PC-3 (cell line): ENCODE measurements at places on chromosomes 6 and 20.

- no peaks in the 10 kb centered on the region for H3K36me3 ChIP-seq
- no peak for DNase-seq
- H3K4me1 ChIP-seq: no peaks in the 10 kb centered on the region
- H3K27ac ChIP-seq: no peak overlapping the region
- H3K4me3 ChIP-seq: no peak overlapping the region
Measured at GRCh38 chr20:57559658-57560553, 1.0 kb upstream of the PCK1 start.

- no peaks in the 10 kb centered on the region for H3K36me3 ChIP-seq
- peaks cover 18% of the 10 kb centered on the region for H3K4me1 ChIP-seq
- H3K27me3 ChIP-seq: no peaks in the 10 kb centered on the region
- DNase-seq: peak; percentile 80
- H3K27ac ChIP-seq: no peak overlapping the region
Measured at GRCh38 chr6:54801669-54802068, 44.9 kb upstream of the FAM83B start.

DNA sequence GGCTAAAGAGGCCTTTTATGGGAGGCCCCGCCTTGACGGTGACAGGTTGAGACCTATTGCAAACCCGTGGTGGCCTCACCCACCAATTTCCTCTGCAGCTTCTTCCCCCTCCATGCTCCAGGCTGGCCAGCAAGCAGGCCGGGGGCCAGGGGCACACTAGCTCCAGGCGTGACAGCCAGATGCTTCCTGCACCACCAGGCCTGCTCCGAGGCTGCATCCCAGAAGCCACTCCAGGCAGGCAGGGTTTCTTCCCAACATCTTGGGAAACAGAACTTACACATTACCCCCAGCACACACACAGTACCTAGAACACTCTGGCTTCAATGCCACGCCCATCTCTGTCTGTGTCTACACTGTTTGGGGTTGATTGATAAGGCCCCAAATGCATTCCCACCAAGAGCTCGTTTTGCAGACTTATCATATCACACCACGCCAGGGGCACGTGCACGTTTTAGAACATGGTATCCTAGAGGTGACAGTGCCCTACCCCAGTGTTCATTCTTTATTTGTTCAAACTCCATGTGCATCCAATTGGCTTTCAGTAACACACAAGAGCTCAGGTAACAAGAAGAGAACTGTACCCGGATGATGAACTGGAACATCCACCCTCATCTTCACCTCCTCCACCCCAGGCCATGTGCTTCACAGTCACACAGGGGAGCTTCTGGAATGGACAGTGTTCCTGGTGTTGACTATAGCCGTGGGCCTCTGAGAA is 221.4 kb upstream of the RREB1 start:
- no peak for DNase-seq
- no peaks in the 10 kb centered on the region for H3K27me3 ChIP-seq
- no peaks in the 10 kb centered on the region; the same call in 1 of the 2 replicates for H3K4me1 ChIP-seq

DNA sequence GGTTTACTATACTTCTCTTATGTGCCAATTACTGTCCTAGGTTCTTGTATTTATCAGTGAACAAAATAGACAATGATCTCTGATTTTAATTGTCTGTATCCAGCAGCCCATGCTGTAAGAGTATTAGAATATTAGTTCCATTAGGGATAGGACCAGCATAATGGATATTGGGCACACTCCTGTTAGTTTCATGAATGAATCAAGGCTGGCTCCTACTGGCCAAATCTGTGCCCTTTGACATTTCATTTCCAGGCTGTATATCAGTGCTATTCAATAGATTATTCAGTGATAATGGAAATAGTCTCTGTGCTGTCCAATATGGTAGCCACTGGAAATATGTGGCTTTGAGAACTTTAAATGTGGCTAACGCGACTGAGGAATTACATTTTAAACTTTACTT is 1007.9 kb upstream of the FLRT3 start:
- no peaks in the 10 kb centered on the region for H3K27me3 ChIP-seq
- H3K4me3 ChIP-seq: no peak overlapping the region
- no peak overlapping the region for H3K27ac ChIP-seq
- no peaks in the 10 kb centered on the region for H3K36me3 ChIP-seq

GRCh38 chr6:160315310-160315709 is 32.9 kb upstream of the SLC22A3 start:
- peak; percentile 35 for DNase-seq
- H3K4me1 ChIP-seq: no peaks in the 10 kb centered on the region
- no peaks in the 10 kb centered on the region for H3K36me3 ChIP-seq
- no peaks in the 10 kb centered on the region for H3K27me3 ChIP-seq
- H3K4me3 ChIP-seq: no peak overlapping the region
- no peak overlapping the region for H3K27ac ChIP-seq

GRCh38 chr6:80006541-80006940 is 2.1 kb downstream of the TTK start:
- H3K4me3 ChIP-seq: peak overlapping the region; percentile 90
- peaks cover 19% of the 10 kb centered on the region for H3K4me1 ChIP-seq
- H3K27ac ChIP-seq: no peak overlapping the region
- H3K27me3 ChIP-seq: no peaks in the 10 kb centered on the region
- peaks cover 28% of the 10 kb centered on the region for H3K36me3 ChIP-seq

GRCh38 chr6:147551976-147552375 is 43.5 kb downstream of the SAMD5 start:
- H3K27me3 ChIP-seq: no peaks in the 10 kb centered on the region
- no peaks in the 10 kb centered on the region for H3K4me1 ChIP-seq
- DNase-seq: no peak
- H3K36me3 ChIP-seq: no peaks in the 10 kb centered on the region
- no peak overlapping the region for H3K27ac ChIP-seq

DNA sequence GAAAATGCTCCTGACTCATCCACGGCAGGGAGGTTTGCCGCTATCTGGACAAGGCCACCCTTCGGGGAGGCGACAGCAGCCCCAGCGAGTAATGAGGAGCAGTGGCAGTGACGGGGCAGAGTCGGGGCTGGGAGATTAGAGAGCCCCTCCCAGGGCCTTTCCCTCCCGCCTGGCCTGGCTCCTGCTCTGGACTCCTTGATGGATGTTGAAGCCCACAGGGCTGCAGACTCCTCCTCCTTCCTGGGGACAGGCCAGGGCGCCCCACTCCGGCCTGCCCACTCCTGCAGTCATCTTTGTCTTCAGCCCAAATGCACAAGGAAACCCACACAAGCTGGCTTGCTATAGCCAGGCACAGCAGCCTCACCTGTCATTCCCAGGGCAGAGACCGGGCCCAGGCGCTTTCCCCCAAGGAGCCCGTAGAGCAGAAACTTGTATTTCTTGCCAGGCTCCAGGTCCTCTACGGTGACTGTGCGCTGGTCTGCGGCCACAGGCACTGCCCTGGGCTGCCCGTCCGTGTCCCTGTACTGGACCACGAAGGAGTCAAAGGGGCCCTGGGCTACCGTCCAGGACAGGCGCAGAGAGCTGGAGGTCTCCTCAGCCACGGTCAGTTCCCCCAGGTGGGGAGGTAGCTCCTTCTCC is 7.7 kb downstream of the CYP21A2 start:
- peaks cover 20% of the 10 kb centered on the region for H3K4me1 ChIP-seq
- no peaks in the 10 kb centered on the region for H3K36me3 ChIP-seq
- H3K27ac ChIP-seq: peak overlapping the region; percentile 49; the same call in 1 of the 2 replicates
- DNase-seq: no peak
- no peaks in the 10 kb centered on the region for H3K27me3 ChIP-seq

DNA sequence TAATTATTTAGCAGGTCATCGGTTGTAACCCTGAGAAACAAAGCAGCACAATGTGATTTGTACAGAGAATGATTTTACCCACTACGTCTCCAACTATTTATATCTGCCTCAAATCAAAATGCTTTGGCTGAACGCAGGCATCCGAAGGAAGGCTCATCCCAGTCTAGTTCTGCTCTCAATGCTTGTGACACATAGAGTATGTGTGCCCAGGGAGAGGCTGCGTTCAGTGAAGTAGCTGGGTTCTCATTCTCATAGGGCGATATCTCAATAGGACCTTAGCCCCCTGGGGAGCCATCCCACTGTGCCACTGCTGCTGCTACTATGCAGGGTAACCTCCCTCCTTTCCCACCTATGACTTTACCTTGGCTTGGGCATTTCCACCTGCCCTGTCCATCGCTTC is 407 bp downstream of the GABRR2 start:
- H3K4me3 ChIP-seq: no peak overlapping the region
- no peaks in the 10 kb centered on the region for H3K36me3 ChIP-seq
- peaks cover 28% of the 10 kb centered on the region for H3K4me1 ChIP-seq
- no peak for DNase-seq
- no peak overlapping the region for H3K27ac ChIP-seq

- no peaks in the 10 kb centered on the region for H3K4me1 ChIP-seq
- H3K36me3 ChIP-seq: peaks cover 15% of the 10 kb centered on the region; the same call in 1 of the 2 replicates
- H3K4me3 ChIP-seq: no peak overlapping the region
- no peaks in the 10 kb centered on the region for H3K27me3 ChIP-seq
Measured at GRCh38 chr20:62009869-62010445, 55.7 kb downstream of the TAF4 start.

GRCh38 chr6:104682722-104683643 is 176.7 kb downstream of the HACE1 start:
- H3K27ac ChIP-seq: no peak overlapping the region
- H3K4me3 ChIP-seq: no peak overlapping the region
- H3K27me3 ChIP-seq: no peaks in the 10 kb centered on the region
- 0 out of 2 replicates have a peak, but pooled peaks cover 3% of the 10 kb centered on the region for H3K4me1 ChIP-seq
- peak; percentile 72 for DNase-seq

GRCh38 chr20:39152126-39152525 is 190.0 kb downstream of the DHX35 start:
- H3K36me3 ChIP-seq: no peaks in the 10 kb centered on the region
- no peaks in the 10 kb centered on the region for H3K4me1 ChIP-seq
- H3K27me3 ChIP-seq: peaks cover 23% of the 10 kb centered on the region
- peak; percentile 45 for DNase-seq
- no peak overlapping the region for H3K27ac ChIP-seq
- no peak overlapping the region for H3K4me3 ChIP-seq

GRCh38 chr20:32490942-32491763 is 94.0 kb downstream of the NOL4L start:
- no peaks in the 10 kb centered on the region for H3K27me3 ChIP-seq
- H3K36me3 ChIP-seq: no peaks in the 10 kb centered on the region

GRCh38 chr6:90190131-90190530 is 106.5 kb downstream of the BACH2 start:
- no peaks in the 10 kb centered on the region for H3K27me3 ChIP-seq
- DNase-seq: no peak
- H3K4me1 ChIP-seq: peaks cover 9% of the 10 kb centered on the region; the same call in 1 of the 2 replicates
- H3K27ac ChIP-seq: no peak overlapping the region
- no peak overlapping the region for H3K4me3 ChIP-seq

- H3K27me3 ChIP-seq: no peaks in the 10 kb centered on the region
- H3K27ac ChIP-seq: no peak overlapping the region
- no peak for DNase-seq
- H3K4me3 ChIP-seq: no peak overlapping the region
Measured at GRCh38 chr6:69202768-69203167, 567.7 kb downstream of the ADGRB3 start.

DNA sequence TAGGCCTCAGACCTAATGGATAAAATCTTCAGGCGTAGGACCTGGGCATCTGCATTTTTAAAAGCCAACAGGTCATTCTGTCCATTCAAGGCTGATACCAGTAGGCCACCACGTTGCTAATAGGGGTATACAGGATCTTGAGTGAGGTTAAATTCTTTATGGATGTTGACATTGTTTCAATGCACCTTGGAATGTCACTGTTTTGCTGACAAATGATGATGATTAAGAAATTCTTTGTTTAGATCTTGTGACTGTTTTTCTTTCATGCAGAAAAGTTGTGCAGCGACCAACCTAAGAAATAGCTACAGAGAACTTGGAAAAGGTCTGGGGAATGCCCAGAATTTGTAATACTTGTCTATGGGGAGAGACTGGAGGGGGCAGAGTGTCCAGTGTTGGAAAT is 101.1 kb upstream of the CLDN20 start:
- peak; percentile 43 for DNase-seq
- peaks cover 21% of the 10 kb centered on the region for H3K4me1 ChIP-seq
- H3K27me3 ChIP-seq: no peaks in the 10 kb centered on the region

DNA sequence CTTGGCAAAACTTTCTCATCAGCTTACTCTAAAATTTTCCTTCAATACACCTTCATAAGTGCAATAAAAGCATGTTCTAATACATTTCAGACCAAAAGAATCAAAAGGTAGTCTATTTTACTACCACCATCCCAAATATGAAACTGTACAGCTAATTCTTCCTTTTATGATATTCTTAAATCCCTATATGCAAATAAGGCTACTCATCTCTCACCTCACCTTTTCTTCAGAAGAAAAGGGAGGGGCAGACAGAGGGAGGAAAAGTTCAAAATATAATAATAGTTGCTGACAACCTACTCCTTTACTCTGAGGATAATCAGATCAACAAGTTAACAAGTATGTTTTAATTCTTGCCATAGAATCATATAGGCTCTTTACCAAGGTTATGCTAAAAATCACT is 7.4 kb downstream of the C6orf120 start:
- H3K4me1 ChIP-seq: peaks cover 11% of the 10 kb centered on the region
- H3K4me3 ChIP-seq: no peak overlapping the region
- H3K36me3 ChIP-seq: no peaks in the 10 kb centered on the region; the same call in 1 of the 2 replicates
- H3K27me3 ChIP-seq: no peaks in the 10 kb centered on the region
- no peak for DNase-seq

- peaks cover 36% of the 10 kb centered on the region for H3K4me1 ChIP-seq
- peak overlapping the region; percentile 80 for H3K27ac ChIP-seq
- no peaks in the 10 kb centered on the region for H3K27me3 ChIP-seq
- H3K36me3 ChIP-seq: no peaks in the 10 kb centered on the region
- DNase-seq: peak; percentile 93
Measured at GRCh38 chr20:38217791-38218565, 42.6 kb downstream of the KIAA1755 start.

- no peaks in the 10 kb centered on the region for H3K27me3 ChIP-seq
- no peak for DNase-seq
- no peak overlapping the region for H3K27ac ChIP-seq
- no peak overlapping the region for H3K4me3 ChIP-seq
Measured at GRCh38 chr6:151379933-151380847, 11.2 kb downstream of the ZBTB2 start.

GRCh38 chr6:104995989-104996617 is 39.2 kb downstream of the LIN28B start:
- H3K4me1 ChIP-seq: no peaks in the 10 kb centered on the region
- no peak overlapping the region for H3K4me3 ChIP-seq

GRCh38 chr6:142459271-142459670 is 157.5 kb downstream of the ADGRG6 start:
- DNase-seq: no peak
- no peaks in the 10 kb centered on the region for H3K4me1 ChIP-seq
- no peak overlapping the region for H3K27ac ChIP-seq
- H3K36me3 ChIP-seq: no peaks in the 10 kb centered on the region
- no peaks in the 10 kb centered on the region for H3K27me3 ChIP-seq

DNA sequence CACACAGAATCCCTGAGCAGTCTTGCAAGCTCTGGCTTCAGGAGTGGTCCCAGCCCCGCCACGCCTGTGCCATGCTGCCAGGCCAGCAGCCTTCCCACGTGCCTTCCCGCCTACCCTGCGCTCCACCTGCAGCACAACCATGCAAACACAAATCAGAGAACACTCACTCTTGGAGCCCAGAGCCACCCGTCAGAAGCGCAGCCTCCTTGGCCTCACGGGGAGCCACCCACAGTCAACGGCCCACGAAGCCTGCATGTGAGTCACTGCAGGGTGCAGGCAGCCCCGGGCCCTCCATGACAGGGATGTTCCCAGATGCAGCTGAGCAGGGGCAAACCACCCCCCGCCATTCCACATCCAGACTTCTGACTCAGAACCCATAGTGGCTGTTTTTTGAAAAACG is 217.0 kb downstream of the DLL1 start:
- peaks cover 17% of the 10 kb centered on the region; the same call in 1 of the 2 replicates for H3K27me3 ChIP-seq
- DNase-seq: no peak
- no peak overlapping the region for H3K27ac ChIP-seq
- no peak overlapping the region for H3K4me3 ChIP-seq
- H3K4me1 ChIP-seq: no peaks in the 10 kb centered on the region
